ENCODE measurements at places on chromosomes 11 and 22.

DNA sequence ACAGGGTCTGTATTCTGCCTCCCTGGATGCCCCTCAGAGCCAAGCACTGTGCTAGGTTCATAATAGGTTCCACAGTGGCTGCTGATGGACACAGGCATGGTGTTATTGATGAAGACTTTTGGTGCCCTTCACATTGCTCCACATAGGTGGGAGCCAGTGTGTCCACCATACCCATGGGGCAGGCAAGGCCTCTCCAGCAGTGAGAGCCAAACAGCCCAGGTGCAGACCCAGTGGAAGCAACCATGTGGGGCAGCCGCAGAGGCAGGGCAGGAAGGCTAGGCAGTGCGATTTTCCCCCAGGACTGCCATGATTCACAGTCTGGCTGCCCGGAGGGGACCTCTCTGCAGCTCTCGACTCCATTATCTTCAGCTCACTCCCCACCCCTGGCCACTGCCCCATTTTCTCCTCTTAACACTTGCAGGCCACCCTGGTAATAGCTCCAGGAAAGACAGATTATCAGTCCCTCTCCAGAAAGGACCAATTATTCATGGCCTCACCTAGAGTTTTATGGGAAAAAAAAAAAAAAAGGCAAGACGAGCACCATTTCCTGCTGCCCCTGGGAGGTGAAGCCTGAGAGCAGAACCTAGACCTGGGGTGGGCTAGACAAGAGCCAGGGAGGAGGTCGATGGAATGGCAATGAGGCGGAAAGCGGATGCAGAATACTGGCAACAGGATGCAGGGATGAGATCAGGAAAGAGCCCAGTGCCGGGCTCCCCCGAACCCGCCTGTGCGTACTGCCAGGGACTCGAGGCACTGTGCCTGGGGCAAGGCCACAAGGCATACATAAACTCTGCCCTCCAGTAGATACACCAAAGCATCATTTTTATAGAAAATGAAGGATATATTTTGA lies 343.0 kb upstream of the NCAM1 start:
- no peak for DNase-seq

DNA sequence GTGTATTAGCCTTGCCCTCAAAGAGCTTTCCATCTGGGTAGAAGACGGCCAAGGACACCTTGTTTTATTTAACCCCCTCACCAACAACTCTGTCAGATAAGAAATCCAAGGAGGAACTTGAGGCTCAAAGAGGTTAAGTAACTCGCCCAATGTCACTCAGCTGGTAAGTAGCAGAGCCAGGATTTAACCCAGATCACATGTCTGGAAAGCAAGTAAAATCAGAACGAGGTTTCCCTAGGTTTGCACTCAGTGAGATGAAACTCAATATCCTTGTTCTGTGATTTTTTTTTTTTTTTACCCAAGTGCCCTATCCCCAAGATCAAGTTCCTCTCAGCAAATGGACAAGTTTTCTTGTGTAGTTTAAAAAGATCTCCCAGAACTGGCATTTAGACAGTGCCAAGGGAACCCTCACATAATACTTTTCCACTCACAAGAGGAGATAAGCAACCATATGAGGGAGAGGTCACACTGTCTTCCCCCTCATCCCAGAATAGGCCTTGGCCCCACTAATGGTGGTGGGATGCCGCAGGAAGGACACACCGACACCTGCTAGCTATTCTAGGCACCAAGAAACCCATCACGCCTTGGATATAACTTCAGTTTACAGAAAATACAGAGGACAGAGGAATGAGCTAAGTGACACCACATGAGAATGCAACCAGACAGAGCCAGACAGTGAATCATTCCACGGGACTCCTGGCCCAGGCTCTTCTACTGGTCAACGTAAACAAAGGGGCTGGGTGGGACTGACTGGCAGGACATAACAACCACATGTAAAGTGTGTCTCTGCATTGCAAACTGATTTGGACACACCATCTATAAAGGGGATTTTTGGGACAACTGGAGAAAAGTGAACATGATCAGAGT lies 8.6 kb upstream of the ARAP1 start:
- DNase-seq, result no peak

DNA sequence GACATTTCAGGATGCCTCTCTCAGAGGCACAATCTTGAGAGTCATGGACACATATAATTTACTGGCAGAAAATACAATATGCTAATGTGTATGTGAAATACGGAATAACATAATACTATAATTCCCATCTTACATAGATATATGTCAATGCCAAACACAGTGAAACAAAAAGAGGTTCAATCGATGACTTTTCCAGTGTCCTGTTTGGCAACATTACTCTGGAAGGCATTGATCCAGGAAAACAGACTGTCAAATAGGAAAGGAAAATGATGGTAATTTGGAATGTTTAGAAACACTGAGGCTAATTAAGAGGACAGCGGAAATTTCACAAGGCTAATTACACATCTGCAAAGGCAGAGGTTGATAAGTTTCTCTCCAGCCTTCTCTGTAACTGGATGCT lies 942.3 kb downstream of the LRRC4C start:
- no peak for DNase-seq

DNA sequence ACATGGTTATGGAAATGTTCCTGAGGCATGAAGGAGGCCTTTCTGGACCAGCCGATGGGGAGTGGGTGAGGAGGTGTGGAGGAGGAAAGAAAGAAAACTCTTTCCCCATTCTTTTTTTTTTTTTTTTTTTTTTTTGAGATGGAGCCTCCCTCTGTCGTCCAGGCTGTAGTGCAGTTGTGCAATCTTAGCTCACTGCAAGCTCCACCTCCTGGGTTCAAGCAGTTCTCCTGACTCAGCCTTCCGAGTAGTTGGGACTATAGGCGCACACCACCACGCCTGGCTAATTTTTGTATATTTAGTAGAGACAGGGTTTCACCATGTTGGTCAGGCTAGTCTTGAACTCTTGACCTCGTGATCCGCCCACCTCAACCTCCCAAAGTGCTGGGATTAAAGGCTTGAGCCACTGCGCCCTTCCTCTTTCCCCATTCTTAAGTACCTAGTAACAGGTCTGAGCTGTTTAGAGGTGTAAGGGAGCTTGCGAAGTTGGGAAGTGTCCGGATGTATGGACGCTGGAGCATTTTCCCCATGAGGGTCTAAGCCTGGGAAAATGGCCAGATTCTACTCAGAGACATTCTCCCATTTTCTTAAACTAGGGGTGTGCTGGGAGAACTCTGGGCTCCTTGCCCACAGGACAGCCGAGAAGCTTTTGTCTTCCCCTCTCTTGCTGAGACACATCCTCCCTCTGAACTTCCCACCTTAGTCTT lies 135.8 kb downstream of the TEAD1 start:
- DNase-seq, result no peak

DNA sequence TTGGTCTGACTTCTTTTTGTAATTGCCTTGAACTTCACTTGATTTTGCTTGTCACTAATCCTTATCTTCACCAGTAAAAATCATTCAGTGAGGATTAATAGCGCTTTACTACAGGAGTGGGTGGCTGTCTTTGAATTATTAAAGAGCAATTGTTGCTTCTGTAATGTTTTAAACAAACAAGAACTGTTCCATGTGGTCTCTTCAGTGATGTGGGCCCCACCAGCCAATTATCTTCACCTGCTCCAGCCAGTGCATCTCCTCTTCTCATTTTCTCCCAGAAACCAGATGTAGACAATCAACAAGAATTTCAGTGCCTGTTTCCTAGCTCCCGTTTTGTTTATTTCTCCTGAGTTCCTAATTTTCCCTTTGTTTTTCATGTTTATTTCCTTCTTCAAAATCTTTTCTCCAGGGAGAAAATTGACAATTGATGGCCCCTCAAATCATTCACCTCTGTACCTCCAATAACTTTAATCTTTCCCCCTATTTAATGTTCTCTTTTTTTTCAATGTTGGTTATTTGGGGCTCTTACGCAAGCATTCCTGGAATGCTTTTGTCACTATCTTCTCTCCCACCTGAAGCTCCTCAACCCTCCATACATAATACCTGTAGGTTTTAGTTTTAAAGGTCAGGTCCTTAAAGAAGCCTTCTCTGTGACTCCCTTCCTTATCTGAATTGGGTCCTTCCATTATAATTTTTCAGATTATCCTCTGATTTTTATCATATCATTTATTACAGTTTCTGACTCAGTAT lies 115.1 kb downstream of the ARFGAP2 start:
- no peak for DNase-seq
